ENCODE measurements at places on chromosomes 1 and 21.

GRCh38 chr1:63918418-63918945, 144.7 kb downstream of the ROR1 start:
- no peak for DNase-seq

- DNase-seq: peak; percentile 12
Measured at GRCh38 chr1:18256282-18257235, 149.0 kb downstream of the IGSF21 start.

DNA sequence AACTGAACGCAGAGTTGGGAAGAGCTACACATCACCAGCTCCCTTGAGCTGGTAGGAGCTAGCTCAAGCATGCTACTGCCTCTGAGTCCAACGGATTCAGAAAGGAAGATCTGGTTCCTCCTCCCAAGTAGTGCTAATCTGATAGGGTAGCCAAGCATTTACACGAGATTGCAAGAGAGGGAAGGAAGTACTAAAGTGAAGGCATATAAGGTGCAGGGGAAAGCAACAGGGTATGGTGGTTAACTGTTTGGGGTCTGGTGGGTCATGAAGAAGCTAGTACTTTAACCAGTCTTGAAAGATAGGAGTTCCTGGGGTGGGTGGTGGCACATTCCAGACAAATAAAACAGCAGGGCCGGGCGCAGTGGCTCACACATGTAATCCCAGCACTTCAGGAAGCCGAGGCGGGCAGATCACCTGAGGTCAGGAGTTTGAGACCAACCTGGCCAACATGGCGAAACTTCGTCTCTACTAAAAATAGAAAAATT, 20.2 kb upstream of the ZNF436 start:
- DNase-seq: no peak

DNA sequence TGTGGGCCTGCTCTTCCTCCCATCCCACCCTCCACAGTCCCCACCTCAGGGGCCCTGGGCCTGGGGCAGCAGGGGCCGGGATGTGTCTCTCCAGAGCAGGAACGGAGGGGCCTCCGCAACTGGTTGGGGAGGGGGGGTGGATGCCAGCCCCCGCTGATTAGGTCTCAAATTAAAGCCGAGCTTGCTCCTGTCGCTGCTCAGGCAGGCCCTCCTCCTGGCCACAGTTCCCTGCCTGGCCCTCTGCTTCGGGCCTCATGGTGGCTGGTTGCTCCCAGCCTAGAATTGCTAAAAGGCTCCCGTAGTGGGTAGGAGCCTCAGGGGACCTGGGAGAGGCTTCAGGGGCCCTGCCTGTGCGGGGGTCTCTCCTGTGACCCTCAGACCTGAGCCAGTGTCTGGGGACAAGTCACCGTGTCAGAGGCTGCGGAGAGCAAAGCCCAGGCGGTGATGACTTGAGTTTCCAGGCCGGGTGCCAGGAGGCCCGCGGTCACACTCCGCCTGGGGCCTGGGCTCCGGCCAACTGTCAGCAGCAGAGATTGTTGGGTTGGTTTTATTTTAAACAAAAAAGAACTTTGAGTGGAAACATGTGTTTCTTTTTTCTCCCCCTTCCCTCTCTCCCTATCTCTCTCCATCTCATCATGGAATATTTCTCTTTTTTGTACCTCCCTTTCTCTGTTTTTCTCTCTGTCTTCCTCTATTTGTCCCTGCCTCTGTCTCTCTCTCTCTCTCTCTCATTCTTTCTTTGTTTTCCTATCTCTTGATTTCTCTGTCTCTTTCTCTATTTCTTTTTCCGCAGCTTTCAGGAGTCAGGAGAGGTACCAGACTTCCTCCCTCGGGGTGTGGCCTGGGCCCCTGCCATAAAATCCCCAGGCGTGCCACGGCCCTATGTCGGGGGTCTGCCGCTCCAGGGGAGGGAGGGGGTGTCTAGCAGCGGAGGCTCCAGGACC, 20.0 kb upstream of the EPHA2 start:
- DNase-seq: peak; percentile 88

DNA sequence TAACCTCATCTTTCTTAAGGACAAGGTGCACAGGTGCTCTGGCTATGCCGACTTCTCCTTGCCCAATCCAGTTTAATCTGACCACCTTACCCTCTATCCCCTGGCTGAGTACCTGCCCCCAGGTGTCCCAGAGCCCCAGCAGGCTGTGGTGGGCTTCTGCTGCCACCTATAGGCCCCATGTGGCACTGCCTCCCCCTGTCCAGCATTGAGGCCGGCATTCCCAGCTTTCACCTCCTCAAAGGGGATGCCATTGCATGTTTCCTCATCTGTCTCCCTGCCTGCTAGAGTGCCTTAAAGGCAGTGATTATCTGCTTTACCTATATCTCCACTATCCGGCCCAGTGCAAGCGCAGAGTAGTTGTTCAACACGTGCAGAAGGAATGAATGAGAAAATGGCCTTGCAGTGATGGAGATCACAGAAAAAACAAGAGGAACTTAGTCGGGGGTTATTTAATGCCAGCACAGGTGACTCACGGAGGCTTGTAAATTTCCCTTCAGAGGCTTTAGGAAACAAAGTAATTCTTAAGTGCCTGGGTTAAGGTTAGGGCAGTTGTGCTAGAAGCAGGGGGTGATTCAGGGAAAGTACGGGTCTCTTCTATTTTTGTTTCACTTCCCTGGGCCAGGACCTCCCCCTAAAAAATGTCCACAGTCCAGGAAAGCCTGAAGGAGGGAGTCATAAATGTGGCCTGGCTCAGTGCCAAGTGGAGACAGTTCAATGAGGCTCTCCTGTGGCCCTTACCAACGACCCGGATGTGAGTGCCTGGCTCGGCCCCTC, 131.8 kb upstream of the NGF start:
- peak; percentile 87 for DNase-seq

DNA sequence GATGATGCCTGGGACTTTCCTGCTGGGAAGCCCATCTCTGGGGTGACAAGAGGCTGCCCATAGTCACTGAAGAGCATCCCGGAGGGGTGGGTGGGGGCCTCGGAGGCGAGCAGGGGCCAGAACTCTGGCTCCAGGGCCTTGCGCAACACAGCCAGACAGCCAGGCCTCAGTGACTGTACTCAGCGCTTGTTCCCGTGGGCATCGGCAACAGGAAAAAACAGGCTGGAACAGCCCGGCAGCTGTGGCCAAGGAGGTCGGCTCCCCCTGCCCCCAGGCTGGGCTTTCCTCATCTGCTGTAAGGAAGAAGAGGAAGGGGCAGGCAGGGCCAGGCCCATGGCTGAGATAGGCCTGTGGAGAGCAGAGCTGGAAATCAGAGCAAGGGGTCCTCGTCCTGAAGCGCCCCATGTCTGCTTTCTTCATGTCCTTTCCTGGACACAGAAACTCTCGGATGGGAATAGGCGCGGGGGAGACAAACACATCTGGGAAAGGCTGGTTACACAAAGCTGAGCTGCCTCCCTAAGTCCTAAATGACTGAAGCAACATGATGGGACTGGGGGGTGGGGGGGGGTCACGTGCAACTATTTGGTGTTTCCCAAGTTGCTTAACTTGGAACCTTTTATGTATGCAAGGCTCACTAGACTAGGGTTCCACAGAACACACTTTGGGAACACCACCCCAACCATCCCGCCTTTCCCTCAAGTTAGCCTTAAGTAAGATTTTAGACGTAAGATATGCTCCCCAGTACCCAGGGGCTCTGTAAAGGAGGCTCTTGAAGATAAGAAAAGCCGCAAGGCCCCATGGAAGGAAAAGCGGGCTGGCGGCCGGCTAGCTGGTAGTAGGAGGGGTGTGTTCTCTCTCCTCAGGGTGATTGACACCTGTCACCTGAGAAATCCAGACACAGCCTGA, 30.7 kb downstream of the HSPG2 start:
- no peak for DNase-seq

- DNase-seq: peak; percentile 31
Measured at GRCh38 chr1:180178511-180179161, 24.0 kb downstream of the QSOX1 start.

GRCh38 chr1:235834620-235835019, 32.1 kb downstream of the LYST start:
- no peak for DNase-seq

DNA sequence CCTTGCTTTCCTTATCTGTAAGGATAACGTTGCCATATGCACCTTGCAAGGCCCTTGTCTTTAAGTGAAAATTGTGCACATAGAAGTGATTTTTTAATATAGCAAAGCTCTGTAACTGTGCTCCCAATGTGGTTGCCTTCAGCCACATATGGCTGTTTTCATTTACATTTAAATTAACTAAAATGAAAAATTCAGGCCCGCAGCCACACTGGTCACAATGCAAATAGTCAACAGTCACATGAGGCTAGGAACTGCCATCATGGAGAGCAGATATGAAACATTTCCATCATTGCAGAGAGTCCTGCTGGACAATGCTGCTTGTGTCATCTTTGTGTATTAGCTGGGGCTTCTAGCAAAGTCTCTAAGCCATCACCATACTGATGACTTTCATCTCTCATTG, 83.4 kb downstream of the PGBD5 start:
- DNase-seq: no peak

- no peak for DNase-seq
Measured at GRCh38 chr1:55184859-55185258, 30.3 kb downstream of the USP24 start.

GRCh38 chr21:17819877-17820229, 697 bp upstream of the C21orf91 start:
- DNase-seq: no peak

- DNase-seq: no peak
Measured at GRCh38 chr1:33275195-33275594, 18.9 kb downstream of the ZNF362 start.

DNA sequence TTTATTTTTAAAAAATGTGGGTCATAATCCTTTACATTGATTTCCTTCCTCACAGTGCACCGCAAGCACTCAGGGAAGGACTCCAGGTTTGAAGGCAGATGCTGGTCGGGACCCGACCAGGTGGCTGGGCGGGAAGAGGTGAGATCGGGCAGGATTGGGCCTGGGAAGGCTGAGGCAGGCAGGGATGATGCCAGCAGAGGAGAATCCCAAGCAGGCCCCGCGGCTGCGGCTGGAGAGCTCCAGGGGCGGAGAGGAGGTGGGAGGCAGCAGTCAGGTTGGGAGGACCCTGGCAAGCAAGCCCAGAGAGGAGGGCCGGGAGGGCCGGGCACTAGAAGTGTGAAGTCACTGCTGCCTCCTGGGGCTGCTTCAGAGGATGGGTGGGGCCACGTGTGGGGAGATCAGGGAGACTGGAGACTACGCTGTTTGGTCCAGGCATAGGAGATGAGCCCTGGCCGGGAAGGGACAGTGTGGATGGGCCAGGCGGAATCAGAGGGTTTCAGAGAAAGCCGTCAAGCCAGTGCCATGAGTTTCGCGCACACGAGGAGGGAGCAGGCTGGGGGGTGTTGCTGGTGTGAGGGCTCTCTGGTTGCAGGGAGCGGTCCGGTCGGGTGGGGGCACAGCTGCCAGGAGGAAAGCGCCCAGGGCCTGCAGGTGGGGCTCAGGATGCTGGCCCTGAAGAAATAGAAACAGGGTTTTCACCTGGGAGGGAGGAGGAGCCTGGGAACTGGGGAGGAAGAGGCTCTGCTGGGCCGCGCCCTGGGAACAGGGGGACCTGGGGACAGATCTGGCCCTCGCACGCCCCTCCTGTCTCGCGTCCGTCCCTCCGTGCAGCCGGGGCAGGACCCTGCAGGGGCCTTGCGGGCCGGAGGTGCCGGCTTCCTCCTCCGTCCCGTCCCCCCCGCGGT, 888 bp upstream of the COL18A1 start:
- DNase-seq: no peak

DNA sequence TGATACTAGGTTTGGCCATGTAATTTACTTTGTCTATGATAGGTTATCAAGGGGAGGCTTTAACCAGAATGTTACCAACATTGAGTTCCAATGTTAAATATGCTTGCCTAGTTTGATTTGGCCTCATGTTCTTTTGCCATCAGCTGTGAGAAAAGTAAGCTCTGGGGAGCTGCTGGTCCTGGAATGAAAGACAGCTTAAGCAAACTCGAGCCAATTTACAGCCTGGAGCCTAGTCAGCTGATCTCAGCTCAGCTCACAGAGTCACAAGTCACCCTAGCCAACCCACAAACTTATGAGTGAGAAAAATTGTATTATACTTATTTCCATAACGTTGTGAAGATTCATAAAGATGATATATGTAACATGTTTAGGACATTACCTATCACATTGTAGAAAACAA, 426.7 kb downstream of the RWDD3 start:
- no peak for DNase-seq

GRCh38 chr1:210384625-210385024, 55.9 kb downstream of the HHAT start:
- no peak for DNase-seq

DNA sequence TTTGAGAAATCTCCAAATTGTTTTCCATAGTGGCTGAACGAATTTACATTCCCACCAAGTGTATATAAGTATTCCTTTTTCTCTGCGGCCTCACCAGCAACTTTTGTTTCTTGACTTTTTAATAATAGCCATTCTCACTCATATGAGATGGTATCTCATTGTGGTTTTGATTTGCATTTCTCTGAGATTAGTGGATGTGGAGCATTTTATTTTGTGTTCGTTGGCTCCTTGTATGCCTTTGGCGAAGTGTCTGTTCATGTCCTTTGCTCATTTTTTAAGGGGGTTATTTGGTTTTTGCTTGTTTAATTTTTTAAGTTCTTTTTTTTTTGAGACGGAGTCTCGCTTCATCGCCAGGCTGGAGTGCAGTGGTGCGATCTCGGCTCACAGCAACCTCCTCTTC, 45.1 kb upstream of the MPC2 start:
- DNase-seq: no peak

DNA sequence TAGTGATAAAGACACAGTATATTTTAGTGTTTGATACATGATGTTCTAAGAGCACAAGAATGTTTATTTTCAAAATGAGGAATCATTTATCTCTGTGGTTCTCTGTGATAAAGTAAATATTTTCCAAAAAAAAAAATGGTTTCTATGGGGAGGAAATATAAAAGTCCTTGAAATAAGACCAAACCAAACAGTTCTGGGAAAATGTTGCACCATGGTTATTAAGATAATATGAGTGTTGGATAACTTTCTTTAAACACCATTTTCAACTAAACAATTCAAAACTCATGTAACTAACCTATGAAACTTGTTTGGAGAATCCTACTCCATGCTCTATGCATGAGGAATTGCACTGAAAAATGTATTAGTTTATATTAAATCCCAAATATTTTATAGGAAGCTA, 184.6 kb downstream of the KCNT2 start:
- no peak for DNase-seq

GRCh38 chr1:18142969-18143368, 35.4 kb downstream of the IGSF21 start:
- DNase-seq: no peak

GRCh38 chr1:46188295-46189030, 9.8 kb downstream of the POMGNT1 start:
- no peak for DNase-seq

DNA sequence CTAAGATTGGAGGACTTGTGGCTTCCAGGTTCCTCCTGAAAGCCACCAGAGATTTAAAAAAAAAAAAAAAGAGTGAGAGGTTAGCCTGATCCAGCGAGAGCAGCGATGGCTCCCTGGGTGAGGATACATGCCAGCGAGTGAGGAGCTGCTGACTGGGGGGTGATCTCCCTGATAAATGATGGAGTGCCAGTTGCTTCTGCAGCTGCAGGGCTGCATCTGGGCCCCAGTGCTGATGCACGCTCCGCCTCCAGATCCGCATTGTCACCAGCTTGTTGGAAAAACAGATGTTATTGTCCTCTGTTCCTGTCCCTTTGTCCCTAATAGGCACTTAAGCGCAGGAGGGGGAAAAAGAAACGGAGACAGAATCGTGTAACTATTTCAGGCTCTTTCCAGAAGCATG, 28.6 kb downstream of the UBIAD1 start:
- no peak for DNase-seq

- no peak for DNase-seq
Measured at GRCh38 chr1:81410351-81410750, 390.4 kb upstream of the ADGRL2 start.

- no peak for DNase-seq
Measured at GRCh38 chr1:115740811-115741210, 27.7 kb downstream of the CASQ2 start.

Data from HT1080 (cell line).